ENCODE measurements at places on chromosomes 2 and 18.

GRCh38 chr2:141331127-141331526 is 799.7 kb downstream of the LRP1B start:
- no peak for DNase-seq

GRCh38 chr2:152740743-152741328 is 22.4 kb downstream of the ARL6IP6 start:
- DNase-seq, result no peak

DNA sequence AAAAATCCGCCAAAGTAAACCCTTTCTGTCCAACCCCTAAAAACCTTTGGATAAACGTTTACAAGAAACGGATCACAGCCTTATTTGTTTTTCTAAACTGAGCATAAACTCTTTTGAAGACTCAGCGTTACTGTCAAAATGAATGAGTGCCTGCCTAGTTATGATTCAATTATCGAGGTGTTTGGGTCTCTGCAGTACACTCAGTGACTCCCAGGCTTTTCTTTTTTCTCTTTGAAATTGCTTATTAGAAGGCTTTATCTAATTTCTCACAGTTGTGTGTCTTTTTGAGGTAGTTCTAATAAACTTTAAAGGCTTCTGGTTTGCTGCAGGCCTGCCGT is 663 bp downstream of the RHBDD1 start:
- DNase-seq, result no peak

DNA sequence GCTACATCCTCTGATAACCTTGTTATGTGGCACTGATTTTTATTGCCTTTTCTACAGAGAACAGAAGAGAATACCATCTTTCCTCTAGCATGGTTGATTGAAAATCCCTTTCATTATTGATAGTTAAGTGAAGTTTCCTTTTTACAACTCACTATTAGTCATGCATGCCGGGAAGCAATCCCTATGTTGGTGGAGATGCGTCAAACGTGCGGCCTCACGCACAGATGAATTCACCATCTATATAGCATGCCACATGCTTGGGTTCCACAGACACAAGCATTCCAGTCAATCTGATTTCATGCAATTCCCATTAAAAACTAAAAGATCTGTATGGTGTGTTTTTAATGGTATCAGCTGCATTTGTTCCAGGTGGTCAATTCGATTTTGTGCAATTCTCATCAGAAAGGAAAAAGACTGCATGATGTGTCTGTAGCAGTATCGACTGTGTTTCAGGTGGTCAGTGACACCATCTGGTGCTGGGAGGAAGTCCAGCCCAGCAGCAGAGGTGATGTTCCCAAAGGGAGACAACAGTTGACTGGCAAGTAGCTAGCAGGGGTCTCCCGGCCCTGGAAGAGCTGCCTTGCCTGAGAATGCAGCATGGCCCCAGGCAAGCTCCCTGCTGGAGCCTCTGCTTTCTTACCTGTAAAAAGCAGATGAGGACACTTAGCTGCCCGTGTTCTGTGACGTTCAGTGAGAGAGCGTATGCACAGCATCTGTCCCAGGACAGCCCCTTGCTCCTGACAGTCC is 151.3 kb upstream of the NCK2 start:
- DNase-seq, result no peak

DNA sequence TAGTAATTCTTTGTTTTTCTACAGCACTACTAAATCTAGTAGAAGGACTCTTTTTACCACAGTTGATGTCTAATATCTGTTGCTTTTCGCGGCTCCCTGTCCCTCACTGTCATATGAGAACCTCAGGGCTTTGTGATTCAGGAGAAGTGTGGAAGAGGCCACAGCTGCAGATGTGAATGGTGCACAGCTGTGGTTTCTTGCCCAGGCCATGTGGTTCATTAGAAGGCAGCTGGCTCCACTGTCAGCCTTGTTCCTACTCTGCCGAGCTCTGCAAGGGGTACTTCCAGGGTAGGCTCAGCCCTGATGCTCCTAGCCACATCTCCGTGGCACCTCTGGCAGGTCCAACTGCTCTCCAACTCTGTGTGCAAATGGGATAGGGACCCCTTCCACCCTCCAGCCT is 83.9 kb downstream of the APOB start:
- DNase-seq, result no peak

DNA sequence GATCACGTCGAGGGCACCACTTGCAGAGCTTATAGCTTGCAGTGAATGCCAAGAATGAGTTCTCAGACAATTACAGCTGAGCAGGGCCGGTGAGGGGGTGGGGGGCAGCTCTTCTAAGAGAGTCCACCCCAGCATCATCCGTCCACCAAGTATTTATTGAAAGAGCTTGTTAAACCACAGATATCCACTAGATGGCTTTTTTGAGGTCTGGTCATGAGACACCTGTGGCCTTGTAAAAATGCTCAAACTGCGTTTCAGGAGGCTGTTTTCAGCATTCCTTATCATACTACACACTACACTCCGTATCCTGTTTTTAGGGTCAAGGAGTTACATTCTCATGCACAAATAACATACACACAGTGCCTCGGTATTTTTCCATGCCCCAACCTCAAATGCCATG is 51.5 kb downstream of the DNAJC10 start:
- no peak for DNase-seq

DNA sequence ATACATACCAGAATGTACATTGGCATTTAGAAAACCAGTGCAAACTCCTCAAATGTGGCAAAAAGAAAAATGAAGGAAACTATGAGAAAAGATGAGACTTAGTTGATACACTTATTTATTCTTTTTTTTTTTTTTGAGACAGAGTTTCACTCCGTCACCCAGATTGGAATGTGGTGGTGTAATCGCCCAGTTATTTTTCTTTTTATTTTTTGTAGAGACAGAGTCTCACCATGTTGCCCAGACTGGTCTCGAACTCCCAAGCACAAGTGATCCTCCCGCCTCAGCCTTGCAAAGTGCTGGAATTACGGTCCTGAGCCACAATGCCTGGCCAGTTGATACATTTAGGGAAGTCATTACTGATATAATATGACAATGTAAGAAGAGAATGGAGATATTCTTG is 274.2 kb upstream of the LRATD1 start:
- DNase-seq, result no peak

DNA sequence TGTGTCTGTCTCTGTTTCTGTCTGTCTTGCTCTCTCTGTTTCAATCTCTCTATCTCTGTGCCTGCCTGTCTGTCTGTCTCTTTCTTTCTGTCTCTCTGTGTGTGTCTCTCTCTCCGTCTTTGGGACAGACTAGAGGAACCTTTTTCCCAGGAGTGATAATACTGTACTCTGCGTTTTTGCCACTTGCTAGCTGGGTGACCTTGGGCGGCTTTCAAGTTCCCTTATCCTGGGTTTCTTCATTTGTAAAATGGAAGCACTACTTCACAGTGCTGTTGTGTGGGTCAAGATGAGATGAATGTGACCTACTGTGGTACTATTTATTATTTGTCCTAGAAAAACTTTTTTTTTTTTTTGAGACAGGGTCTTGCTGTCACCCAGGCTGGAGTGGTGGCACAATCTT is 42.4 kb downstream of the HPCAL1 start:
- no peak for DNase-seq

DNA sequence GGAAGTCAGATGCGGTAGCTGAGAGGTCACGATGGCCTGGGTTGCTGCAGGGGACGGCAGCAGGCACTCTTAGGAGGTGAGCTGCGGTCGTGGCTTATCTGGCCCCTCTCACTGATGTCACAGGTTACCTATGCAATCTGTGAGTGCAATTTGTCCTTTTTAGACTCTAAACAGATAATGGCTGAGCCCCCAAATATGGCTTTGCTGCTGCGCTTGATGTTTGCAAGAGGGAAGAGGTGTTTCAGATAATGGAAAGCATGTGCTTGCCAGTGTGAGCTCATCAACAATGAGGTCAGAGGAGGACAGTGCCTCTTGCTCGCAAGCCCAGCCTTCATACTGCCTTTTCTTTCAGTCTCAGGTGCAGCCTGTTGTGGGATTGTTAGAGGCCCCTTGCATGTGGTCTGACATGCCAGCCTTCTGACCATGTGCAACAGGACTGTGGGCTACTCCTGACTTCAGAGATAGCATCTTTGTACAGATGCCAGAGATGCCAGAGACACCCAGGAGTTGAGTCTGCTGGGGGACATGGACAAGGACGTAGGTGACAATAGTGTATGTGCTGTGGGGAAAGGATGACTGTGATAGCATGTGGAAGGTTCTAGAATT is 151.3 kb downstream of the TANC1 start:
- DNase-seq, result no peak

DNA sequence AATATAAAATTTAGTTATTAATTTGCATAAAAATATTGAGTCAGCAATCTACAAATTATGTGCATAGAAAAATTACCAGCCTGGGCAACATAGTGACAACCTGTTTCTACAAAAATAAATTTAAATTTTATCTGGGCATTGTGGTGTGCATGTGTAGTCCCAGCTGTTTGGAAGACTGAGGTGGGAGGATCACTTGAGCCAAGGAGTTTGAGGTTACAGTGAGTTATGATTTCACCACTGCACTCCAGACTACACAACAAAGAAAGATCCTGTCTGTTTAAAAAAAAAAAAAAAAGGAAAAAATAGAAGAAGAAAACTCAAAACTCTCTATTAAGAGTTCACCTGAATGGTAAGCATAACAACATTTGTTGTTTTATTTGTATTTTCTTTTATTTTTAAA is 1048.4 kb upstream of the CDH2 start:
- no peak for DNase-seq

- no peak for DNase-seq
Observed at GRCh38 chr2:152532241-152532640, 185.0 kb downstream of the PRPF40A start.

DNA sequence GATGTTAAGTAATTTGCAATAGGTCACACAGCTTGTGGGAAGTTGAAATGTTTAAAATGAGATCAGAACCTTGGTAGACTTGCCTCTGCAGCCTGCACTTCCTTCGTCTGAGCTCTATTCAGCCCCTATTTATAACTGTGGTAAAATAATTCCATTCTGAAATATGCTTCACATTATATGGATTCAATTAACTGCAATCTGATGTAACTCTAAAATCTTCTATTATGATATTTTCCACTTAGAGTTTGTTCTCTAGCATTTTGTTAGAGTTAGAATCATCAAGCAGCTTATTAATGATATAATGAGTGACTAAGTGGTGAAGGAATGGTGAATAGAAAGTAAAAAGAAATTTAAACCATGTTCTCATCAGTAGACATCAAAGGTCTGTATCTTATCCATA is 139.6 kb upstream of the ARHGAP28 start:
- DNase-seq, result no peak

GRCh38 chr18:55559739-55560138 is 28.3 kb downstream of the TCF4 start:
- DNase-seq, result no peak

DNA sequence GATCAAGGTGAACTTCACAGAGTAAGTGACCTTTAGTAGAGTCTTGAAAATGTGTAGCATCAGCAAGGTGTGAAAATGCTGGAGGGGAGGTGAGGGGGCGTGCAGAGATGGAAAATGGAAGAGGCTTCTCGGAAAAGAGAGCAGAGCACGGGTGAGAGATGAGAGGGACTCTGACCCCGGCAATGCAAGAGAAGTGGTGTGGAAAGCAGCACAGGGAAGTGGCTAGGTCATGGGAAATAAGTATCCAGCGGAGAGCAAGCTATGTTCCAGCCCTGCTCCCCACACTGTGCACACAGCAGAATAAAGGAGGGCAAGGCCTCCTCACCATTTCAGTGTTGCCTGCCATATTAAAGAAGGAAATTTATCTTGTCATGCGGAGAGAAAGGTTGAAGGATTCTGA is 241.7 kb upstream of the DOK6 start:
- no peak for DNase-seq

- DNase-seq, result no peak
Observed at GRCh38 chr2:36819095-36819711, 122.7 kb downstream of the VIT start.

DNA sequence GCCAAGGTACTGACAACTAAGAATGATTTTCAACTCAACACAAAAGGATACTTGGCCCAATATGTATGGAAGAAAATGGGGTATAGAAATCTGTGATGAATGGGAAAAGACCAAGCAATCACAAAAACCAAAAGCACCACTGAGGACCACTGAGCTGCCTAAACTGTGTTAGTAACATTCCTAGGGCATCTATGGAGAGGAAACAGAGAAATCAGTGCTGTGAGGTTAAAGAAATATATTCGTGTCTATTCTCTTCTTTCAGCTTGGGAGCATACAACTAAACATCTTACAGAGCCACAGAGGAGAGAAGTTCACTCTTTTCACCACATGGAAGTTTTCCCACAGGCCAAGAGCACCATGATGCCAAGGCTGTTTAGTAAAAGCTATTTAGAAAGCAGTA is 47.3 kb upstream of the CALCRL start:
- no peak for DNase-seq

DNA sequence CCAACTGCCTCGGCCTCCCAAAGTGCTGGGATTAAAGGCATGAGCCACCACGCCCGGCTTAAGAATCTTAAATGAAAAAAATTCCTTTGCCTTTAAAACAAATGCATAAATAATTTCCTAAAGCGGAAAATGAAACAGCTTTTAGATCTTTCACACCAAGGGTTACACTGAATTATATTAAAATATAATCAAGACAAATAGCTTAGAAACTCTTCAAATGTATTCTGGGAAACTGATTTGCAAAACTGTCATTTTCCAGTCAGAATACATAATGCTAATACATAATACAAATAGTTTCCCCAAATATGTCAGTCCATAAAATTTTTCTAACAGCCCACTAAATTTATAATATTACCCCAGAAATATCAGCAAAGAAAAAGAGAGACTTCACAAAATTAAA is 68.3 kb upstream of the PGAP1 start:
- DNase-seq, result no peak

- no peak for DNase-seq
Observed at GRCh38 chr18:10015288-10015701, 101.5 kb downstream of the VAPA start.

- DNase-seq, result no peak
Observed at GRCh38 chr18:70072678-70073077, 125.0 kb upstream of the CD226 start.

DNA sequence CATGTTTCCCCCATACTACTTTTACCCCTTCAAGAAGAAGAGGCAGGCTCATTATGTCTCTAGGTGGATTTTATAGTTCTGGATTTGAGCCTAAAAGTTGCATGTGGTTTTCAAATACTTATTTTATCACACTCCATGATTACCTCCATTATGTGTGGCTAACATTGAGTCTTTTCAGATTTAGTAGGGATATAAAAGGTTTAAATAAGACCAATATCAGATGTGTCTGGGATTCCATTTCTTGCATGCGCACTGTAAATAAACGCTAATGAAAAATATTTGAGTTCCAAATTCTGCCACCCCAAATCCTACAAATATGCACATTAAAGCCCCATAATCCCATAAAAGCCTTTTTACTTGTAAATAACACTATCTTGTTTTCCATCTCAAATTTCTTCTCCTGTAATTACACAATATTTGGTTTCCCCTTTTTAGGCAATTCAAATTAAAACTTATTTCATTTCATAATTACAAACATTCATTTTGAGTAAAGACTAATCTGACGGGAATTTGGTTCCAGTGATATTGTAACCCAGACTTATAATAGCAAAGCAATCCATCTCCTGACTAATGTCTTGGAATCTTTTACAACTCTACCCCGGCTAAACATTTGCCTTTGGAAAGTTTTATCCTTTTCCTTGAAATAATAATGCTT is 600.0 kb downstream of the SLC4A3 start:
- no peak for DNase-seq
